ENCODE measurements at places on chromosomes 4 and X.

GRCh38 chr4:6782147-6782845 is at the start of gene KIAA0232:
KIAA0232 (plus strand) TSS chr4:6782727; CDS start chr4:6824454, 41,727 bp downstream.
- DNase-seq = peak; percentile 88

- DNase-seq = no peak
Measured at GRCh38 chr4:29336861-29337260, 1383.3 kb upstream of the PCDH7 start.

GRCh38 chrX:41180194-41180908 is 95.1 kb downstream of the USP9X start:
- DNase-seq = peak; percentile 40

DNA sequence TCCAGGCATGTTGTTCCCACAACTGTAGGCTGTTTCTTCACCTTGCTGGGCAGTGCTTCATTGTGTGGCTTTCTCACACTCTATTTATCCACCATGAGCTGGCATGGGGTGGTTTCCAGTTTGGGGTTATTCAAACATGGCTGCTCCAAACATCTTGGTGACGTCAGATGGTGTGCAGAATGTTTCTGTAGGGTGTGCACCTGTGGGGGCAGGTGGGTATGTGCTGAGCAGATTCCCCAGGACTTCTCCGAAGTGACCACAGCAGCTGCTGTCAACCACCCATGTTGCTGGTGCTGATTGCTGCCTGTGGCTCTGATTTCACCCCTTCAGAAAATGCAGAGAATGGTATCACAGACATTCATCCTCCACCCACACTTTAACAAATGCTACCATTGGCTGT is 5.0 kb upstream of the PSAPL1 start:
- DNase-seq = no peak

DNA sequence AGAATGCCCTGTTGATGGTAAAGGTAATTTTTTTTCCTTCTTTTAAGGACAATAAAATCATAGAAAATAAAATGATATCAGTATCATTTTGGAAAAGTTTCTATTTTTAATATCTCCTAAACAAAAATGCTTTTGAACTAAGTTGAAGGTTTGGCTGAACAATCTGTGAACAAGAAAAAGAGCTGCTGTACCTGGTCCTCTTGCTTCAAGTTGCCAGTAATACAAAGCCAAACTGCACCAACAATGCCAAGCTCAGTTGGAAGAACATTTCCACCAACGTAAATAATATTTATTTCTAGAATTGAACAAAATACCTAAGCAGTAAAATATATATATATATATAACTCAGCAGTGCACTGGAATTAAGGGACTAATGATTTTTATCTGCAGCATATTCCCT is 132.8 kb downstream of the CAMK2D start:
- DNase-seq = no peak

GRCh38 chr4:12729384-12729783 is 754.8 kb downstream of the RAB28 start:
- DNase-seq = no peak

DNA sequence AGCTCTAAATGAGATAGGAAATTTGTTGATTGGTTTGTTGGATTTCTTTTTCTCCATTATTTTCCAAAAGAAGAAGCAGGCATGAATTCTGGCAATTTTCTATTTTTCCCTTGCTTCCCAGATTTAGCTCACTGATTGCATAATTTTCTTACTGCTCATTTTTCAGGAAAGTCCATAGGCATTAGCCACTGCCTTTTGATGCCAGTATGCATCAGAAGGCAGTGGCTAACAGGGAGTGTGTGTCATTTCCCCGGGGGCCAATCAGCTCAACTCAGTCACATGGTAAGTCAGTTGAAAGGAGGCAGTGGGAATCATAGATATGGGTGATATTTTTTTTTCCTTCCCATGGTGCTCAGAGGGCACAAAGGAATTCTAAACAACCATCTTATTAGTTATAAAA is 156.7 kb downstream of the TRIML1 start:
- DNase-seq = no peak

DNA sequence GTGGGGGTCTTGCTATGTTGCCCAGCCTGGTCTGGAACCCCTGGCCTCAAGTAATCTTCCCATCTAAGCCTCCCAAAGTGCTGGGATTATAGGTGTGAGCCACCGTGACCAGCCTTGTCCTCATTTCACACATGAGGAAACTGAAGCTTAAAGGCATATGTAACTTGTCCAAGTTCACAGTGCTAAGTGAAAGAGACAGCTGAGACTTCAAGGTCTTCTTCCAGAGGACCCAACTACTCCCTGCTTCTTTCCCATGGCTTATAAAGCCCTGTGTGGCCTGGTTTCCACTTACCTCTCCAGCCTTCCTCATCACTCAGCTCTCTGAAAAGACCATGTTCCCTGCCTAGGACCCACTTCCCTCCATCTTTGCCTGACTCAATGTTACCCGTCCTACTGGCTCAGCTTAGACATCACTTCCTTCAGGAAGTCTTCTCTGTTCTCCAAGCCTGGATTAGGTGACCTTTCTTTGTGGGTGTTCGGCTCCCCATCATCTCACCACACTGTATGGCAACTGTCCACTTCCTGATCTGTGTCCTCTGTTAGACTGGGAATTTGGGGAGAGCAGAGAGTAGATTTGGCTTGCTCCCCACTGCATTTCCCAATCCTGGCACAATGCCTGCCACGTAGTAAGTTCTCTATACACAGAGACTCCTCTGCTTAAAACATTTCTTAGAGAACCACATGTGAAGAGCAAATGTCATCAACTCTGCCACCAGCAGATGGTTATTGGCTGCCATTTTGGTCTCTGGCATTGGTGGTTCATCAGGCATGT is 30.4 kb upstream of the LAMP2 start:
- DNase-seq = no peak

GRCh38 chrX:65862638-65863037 is 177.2 kb downstream of the VSIG4 start:
- DNase-seq = no peak

DNA sequence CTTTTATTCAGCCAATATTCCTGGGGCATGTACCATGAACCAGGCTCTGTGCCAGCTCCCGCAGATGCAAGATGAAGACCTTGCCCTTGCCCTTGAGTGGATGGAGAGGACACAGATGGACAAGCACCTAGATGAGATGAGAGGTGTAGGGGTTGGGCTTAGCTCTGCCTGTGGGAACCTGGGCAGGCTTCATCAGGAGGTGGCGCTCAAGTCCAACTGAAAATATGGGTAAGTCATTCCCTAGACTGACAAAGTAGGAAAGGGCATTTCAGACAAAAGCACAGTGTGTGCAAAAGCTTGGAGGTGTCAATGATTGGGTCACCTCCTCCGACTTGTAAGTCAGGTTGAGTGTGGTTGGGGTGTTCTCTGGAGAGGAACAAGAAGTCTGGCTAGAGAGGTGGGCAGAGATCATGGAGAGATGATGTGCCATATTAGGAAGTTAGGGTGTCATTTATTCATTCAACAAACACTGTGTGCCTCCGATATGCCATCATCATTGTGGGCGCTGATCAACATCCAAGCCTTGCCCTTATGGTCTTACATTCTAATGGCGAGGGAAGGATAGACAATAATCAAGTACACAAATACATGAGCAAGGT is 64.6 kb downstream of the ANAPC4 start:
- peak; percentile 16 for DNase-seq

- no peak for DNase-seq
Measured at GRCh38 chr4:15314974-15315373, 112.9 kb upstream of the C1QTNF7 start.

- no peak for DNase-seq
Measured at GRCh38 chr4:68011684-68012083, 48.4 kb upstream of the TMPRSS11A start.

GRCh38 chr4:181008164-181008563 is 1235.0 kb upstream of the TENM3 start:
- no peak for DNase-seq

DNA sequence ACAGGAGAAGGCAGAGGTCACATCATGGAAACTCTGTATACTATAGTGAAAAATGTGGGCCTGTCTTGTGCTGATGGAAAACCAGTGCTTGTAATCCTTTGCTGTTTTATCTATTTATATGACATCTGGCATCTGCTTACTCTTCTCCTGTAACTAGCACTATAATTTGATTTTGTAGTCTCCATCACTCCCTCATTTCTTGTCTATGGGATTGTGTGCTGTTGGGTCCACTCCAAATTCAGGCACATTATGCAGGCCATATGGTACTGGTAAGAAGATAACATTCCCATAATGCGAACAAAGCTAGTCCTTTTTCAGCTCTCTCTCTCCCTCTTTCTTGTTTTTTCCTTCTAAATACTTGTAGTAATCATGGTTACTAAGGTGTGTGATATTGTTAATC is 581.2 kb upstream of the IGFBP7 start:
- no peak for DNase-seq

DNA sequence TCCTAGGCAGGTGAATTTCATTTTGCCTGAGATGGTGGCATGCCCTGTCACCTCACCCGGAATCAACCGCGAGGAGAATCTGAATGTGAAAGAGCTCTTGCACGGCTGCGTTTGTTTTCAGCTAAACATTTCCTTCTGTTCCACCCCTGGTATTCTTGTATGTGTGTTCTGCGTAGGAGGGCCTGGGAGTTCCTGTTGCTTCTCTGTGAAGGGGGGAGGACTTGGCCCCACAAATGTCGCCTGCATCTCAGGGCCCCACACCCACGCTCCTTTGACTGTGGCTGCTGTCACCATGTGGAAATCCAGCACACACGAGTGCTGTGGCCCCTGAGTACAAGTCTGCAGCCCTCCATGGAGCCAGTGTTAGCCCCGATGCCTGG is 45.8 kb upstream of the CLCN4 start:
- peak; percentile 42 for DNase-seq

- no peak for DNase-seq
Measured at GRCh38 chr4:186727977-186728519, 4.4 kb upstream of the FAT1 start.

GRCh38 chrX:133375615-133376340 is 39.5 kb downstream of the GPC4 start:
- no peak for DNase-seq

GRCh38 chr4:35105486-35105885 is 1138.8 kb downstream of the ARAP2 start:
- no peak for DNase-seq

GRCh38 chrX:136261321-136261720 is 10.1 kb upstream of the MAP7D3 start:
- no peak for DNase-seq

- DNase-seq = no peak
Measured at GRCh38 chr4:162683659-162684370, 482.9 kb downstream of the NAF1 start.

GRCh38 chr4:88791274-88791673 is 93.6 kb upstream of the NAP1L5 start:
- DNase-seq = no peak

GRCh38 chr4:121656269-121656641 is 40.5 kb downstream of the ANXA5 start:
- DNase-seq = peak; percentile 9

- DNase-seq = no peak
Measured at GRCh38 chrX:95974890-95975289, 709.8 kb upstream of the DIAPH2 start.

DNA sequence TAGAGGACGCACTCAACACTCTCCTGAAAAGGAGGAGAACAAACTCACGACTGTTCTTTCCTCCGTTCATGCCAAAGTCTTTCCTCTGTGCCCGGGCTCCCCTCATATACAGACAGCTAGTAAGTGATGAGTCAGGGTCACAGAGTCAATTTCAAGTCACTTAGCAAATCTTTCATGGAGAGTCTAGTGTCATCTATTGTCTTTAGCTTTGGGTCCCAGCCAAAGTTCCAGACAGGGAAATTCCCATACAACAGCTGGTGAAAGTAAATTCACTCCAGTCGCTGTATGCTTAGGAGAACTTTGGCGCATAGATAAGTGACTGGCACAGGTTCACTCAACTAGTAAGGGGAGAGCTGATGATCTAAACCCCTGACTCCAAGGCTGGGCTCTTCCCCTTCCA is 226.5 kb downstream of the MID1 start:
- no peak for DNase-seq

DNA sequence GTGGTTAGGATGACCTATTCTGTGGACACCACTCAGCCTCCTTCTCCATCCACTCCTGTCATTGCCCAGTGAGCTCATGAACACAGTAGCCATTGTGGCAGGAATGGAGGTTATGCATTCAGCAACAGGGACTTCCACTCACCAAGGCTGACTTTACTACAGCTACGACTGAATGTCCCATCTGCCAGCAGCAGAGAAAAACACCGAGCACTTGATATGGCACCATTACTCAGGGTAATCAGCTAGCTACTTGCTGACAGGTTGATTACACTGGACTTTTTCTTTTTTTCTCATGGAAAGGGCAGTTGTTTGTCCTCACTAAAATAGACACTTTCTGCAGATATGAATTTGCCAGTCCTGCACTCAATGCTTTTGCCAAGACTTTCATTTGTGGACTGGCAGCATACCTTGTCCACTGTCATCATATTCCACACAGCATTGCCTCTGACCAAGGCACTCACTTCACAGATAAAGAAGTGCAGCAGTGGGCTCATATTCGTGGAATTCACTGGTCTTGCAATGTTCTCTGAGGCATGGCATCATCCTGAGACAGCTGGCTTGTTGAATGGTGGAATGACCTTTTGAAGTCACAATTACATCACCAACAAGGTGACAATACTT is 37.3 kb upstream of the UGT2B4 start:
- no peak for DNase-seq

GRCh38 chrX:125378205-125378604 is 58.5 kb downstream of the TEX13C start:
- no peak for DNase-seq

GRCh38 chr4:166043801-166044200 is 170.8 kb downstream of the TLL1 start:
- no peak for DNase-seq

DNA sequence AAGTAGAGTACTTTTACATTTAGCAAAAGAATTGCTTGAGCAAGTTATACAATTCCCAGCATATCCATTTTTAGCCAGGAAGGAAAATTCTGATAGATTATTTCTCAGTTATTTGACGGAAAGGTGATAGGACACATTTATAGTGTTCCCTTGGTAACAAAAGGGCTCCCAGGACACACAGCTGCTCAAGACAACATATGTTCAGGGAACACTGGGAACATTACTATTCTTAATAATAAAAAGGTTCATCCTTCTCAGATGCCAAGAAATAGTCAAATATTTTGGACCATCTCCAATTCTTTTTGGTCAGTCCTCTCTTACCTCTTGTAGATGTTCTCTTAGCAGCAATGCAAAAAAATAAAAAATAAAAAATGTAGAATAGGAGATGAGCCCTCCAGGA is 66.8 kb upstream of the SMAD1 start:
- DNase-seq = no peak

- DNase-seq = no peak
Measured at GRCh38 chrX:50871922-50872453, 38.5 kb upstream of the BMP15 start.

GRCh38 chrX:94932278-94932965 is 1258.4 kb downstream of the FAM133A start:
- DNase-seq = no peak

- peak; percentile 13 for DNase-seq
Measured at GRCh38 chrX:41518127-41518840, 71.1 kb downstream of the NYX start.

GRCh38 chr4:39533541-39533940 is 6.3 kb upstream of the UGDH start:
- no peak for DNase-seq

GRCh38 chrX:119736206-119736764 is 22.1 kb upstream of the SOWAHD start:
- no peak for DNase-seq

GRCh38 chr4:104429150-104429741 is 65.4 kb downstream of the CXXC4 start:
- no peak for DNase-seq

GRCh38 chr4:185965426-185966384 is 103.3 kb upstream of the TLR3 start:
- no peak for DNase-seq

GRCh38 chrX:129845616-129846190 is 2.0 kb upstream of the ZDHHC9 start:
- no peak for DNase-seq

All from stimulated activated CD4-positive, alpha-beta T cell treated with anti-CD3 and anti-CD28 coated beads, Interleukin-2, amount 100 ng/mL, for 48 hours (primary cell).